ENCODE measurements at places on chromosomes 1 and 21.

DNA sequence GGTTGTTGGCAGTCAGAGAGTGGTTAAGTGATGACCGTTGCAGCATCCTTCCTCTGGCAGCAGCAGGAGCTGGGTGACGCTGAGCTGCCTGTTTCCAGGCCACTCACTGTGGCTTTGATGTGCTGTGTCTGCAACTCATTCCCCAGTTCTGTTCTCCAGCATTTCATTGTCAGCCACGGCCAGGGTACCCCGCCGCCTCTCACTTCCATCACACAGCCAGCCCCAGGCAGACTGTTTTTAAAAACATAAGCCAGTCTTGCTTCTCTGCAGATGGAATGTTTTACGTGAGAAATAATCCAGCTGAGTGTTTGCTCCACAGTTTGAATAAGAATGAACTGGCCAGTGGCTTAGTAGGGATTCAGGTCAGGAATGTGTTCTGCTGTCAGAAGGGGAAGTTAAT, 21.5 kb upstream of the ST6GALNAC3 start:
- no peak for DNase-seq

- DNase-seq: no peak
Measured at GRCh38 chr21:35664683-35665082, 395.6 kb downstream of the SETD4 start.

- no peak for DNase-seq
Measured at GRCh38 chr1:204834752-204835151, 35.9 kb upstream of the NFASC start.

DNA sequence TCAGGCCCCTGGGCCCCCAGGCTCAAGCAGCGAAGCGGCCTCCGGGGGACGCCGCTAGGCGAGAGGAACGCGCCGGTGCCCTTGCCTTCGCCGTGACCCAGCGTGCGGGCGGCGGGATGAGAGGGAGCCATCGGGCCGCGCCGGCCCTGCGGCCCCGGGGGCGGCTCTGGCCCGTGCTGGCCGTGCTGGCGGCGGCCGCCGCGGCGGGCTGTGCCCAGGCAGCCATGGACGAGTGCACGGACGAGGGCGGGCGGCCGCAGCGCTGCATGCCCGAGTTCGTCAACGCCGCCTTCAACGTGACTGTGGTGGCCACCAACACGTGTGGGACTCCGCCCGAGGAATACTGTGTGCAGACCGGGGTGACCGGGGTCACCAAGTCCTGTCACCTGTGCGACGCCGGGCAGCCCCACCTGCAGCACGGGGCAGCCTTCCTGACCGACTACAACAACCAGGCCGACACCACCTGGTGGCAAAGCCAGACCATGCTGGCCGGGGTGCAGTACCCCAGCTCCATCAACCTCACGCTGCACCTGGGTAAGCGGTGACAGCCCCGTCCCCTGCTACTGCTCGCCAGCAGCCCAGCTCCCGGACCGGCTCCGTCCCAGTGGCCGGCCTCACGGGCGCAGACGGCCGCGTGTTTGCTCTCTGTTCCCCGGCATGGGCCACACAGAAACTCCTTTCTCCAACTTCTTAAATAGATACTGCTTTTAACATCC, 539 bp downstream of the LAMC1 start:
- DNase-seq: peak; percentile 69

DNA sequence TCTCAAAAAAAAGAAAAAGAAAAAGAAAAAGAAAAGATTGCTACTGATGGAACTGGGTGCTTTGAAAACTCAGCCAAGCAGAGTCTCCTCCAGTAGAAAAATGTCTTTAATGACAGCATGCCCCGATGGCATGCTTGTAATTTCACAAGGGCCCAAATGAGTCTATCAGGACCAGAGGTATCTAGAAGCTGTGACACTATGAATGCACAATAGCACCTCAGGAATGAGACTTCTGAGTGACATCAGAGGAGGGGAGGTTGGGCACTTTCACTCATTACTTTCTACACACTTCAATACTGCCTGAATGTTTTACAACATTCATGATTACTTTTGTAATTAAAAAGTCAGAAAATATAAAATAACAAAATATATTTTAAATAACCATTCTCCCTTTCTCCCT, 15.1 kb upstream of the CD58 start:
- DNase-seq: no peak

- DNase-seq: no peak
Measured at GRCh38 chr1:56436912-56437417, 142.4 kb downstream of the PLPP3 start.

GRCh38 chr1:109239409-109240068, 9.8 kb upstream of the CELSR2 start:
- peak; percentile 47 for DNase-seq

DNA sequence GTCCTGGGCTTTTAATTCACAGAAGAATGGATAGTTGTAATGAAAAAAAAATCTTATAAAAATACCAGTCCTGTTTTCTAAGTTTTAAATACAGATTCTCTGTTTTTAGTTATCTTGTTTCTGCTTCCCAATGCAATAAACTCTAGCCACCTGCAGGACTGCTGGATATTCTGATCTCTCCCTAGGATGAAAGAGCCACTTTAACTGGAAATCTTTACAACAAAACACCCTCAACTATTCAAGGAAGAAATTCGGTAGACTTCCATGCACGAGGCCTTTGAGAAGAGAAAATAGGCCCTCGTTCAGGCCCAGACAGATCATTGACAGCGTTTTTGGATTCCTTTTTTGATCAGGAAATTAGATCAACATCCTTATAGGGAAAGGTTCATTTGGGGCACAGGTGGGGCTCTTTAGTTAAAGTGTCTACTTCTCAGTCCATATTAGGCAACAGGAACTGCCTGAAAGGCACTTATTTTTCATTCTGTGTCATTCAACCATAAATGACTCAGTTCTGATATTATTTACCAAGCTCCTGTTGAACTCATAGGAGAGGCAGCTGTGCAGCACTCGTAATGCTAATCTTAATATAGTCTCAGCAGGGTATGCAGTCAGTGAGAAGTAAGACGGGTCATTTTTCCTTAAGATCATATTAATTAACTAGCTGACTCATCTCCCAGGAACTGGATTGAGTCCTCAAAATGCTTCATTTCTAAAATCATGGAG, 71.1 kb upstream of the ERRFI1 start:
- no peak for DNase-seq

- no peak for DNase-seq
Measured at GRCh38 chr1:37233606-37234005, 199.3 kb upstream of the GRIK3 start.

DNA sequence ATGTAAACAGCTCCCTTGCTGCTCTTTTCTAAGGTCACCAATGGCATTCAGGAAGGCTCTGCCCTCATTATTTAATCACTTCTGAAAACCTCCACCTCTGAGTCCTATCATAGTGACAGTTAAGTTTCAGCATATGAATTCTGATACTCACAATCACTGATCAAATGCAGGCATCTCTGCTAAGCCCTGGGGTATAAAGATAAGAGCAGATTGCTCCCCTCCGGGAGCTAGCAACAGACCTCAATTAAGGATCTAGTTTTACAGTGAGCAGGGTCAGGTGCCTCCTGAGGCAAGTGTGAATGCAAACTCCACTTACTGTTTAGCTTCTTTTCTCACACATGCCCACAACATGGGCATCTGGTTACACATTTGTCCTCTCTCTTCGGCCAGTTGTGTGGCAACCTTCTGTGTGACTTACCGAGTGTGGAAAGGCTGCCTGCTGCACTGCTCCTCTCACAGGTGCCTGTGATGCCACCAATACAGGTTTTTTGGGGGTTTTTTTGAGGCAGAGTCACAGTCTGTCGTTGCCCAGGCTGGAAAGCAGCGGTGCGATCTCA, 15.0 kb downstream of the IL10RB start:
- no peak for DNase-seq

DNA sequence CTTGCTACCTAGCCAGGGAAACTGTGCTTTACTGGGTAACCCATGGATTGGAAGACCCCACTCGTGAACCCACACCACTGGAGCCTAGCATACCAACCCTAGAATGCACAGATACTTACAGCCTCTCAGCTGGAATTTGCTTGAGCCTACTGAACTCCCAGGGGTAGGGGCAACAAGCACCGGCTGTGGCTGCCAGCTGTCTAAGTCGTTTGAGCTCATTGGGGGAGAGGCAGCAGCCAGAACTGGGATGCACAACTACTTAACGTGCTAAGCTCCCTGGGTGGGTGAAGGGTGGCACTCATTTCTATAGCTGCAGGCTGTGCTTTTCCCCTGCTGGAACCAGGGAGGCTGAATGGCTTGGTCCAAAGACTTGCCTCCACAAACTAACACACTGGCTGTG, 212.4 kb downstream of the ZNF648 start:
- no peak for DNase-seq

- DNase-seq: no peak
Measured at GRCh38 chr1:46062651-46063319, 69.6 kb downstream of the PIK3R3 start.

DNA sequence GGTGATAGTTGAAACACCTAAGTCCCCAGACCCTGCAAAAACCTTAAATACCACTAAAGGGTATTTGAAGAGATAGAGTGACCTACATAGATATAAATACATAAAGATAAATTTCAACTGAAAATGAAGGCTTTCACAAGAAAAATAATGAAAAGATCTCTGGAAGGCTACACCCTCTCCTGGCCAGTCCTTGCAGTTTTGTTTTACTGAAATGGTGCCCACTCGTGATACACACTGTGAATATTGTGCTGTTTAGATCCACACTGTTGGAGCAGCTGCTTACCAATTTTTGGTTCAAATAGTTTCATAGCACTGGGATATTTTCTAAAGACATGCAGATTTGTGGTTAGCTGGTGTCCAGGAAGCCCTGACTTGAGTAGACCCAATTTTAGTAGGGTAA, 31.5 kb upstream of the RNF187 start:
- DNase-seq: no peak

DNA sequence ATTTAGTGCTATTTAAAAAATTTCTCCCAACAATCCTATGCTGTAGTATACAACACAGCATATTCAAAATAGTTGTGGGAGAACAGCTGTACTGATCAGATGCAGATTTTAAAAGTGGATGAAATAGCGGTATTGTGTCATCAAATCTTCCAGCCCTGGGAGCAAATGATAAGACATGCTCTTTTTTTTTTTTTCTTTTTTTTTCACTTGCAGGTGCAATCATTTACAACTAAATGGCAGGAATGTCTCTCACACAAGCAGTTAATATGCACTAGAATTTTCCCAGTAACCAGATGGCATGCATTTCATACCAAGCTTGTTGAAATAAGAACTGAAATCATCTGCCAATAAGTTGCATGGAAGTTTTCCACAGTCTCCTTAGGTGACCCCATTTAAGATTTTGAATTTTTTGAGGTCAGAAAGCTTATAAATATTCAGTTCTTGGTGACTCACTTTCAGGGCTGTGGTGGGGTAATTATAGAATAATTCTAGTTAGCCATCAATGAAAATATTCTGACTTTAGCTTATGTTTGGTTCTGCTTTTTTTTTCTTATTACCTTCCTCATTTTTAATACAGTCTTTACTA, 623.9 kb upstream of the NR5A2 start:
- no peak for DNase-seq

DNA sequence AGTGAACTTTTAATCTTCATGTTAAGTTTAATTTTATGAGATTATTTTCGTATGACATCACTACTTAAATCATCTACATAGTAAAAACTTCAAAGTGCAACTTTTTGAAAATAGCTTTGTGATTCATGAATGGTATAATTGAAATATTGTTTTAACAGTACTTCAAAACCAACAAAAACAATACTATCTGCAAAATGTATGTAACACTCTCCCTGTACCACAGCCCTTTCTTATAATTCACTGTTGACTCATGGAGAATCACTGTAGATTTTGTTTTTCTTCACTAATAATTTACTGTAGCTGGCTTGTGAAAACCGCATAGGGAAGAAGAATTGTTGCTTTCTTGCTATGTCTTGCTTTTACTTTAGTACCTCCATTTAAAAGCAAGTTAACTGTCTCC, 301.4 kb upstream of the ADAMTS5 start:
- DNase-seq: no peak

GRCh38 chr1:111955755-111956154, 33.7 kb downstream of the KCND3 start:
- DNase-seq: no peak

DNA sequence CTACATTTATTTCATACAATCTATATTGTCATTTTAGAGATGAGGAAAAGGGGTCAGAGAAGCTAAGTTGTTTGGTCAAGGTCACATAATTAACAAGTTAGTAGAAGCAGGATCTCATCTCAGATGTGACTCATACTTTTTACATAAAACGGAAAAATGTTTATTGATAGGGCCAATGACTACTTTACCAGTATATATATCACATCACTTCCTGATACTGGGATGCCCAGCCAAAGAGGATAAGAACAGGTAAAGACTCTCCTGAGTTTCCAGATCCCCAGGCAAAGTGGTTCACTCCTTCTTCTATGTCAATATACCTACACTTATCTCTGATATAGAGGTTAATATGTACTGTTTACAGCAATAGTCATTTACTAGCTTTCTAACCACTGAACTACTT, 21.0 kb downstream of the YIPF1 start:
- DNase-seq: no peak

DNA sequence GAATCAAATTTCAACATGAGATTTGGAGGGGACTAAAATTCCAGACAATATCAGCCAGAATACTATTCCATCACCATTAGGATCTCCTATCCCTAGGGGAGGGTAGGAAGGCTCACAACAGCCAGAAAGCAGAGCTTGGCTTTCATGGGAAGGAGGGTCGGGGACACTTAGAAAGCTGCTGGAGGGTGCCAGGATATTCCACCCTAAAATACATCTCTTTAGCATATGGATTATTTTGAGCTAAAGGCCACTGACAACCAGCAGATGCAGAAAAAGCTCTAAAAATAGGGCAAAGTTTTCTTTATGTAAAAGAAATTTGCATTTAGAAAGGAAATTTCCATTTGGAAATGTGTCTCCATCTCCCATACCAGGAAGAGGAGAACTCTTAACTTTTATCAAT, 54.3 kb upstream of the PCP4 start:
- DNase-seq: no peak

DNA sequence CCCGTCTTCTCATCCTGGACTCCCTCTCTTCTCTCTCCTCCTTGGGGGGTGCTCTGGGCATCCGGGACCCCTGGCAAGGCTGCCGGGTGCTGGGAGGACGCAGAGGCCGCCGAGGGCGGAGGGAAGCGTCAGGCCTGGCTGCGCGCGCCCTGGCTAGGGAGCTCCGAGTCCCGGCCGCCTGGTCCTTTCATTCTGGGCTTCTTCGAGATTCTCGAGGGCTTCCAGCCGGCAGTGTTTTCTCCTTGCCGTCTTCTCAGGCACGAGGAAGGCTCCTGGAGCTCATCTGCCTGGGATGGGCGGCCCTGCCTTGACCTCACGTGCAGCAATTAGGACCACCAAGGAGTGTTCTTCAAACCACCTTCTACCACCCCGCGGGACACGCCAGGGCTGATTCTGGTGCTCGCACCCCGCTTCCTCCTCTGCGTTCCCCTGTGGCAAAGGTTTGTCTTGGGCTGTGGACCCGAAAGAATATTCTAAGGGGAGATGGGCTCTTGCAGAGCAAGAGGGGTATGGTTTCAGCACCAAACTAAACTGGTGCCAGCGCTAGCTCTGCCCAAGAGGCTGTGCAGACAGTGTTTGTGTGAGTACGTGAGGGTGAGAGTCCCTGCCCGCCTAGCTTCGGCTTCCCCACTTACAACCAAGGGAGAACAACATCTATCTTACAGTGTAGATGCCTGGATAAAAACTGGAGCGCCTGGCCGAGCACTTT, 36.5 kb downstream of the PIK3CD start:
- peak; percentile 28 for DNase-seq

- no peak for DNase-seq
Measured at GRCh38 chr1:110582378-110582777, 23.8 kb downstream of the KCNA2 start.
